RCC 7860 (cell line): ENCODE measurements at places on chromosomes 3 and 15.

- no peak for DNase-seq
Observed at GRCh38 chr15:80176443-80176842, 23.6 kb downstream of the FAH start.

- DNase-seq, result no peak
Observed at GRCh38 chr3:195156286-195156890, 114.6 kb downstream of the XXYLT1 start.

GRCh38 chr3:150635076-150635475, 32.0 kb downstream of the SELENOT start:
- no peak for DNase-seq

- no peak for DNase-seq
Observed at GRCh38 chr3:74053970-74054516, 429.3 kb upstream of the PDZRN3 start.

DNA sequence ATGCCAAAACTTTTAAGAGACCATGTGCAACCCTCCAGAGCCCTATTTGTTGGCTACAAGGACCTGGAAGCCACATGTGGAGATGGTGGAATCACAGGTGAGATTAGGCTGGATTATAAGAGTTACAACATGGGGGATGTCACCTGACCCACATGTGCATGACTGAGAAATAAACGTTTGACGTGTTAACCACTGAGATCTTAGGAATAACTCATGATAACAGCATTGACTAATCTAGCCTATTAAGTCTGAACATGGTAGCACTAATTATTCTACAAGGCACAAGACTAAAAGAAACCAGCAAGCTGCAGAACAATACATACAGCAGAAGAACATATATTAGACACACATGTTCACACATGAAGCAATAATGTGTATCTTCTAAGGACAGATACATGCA, 38.4 kb downstream of the SUCLG2 start:
- no peak for DNase-seq

DNA sequence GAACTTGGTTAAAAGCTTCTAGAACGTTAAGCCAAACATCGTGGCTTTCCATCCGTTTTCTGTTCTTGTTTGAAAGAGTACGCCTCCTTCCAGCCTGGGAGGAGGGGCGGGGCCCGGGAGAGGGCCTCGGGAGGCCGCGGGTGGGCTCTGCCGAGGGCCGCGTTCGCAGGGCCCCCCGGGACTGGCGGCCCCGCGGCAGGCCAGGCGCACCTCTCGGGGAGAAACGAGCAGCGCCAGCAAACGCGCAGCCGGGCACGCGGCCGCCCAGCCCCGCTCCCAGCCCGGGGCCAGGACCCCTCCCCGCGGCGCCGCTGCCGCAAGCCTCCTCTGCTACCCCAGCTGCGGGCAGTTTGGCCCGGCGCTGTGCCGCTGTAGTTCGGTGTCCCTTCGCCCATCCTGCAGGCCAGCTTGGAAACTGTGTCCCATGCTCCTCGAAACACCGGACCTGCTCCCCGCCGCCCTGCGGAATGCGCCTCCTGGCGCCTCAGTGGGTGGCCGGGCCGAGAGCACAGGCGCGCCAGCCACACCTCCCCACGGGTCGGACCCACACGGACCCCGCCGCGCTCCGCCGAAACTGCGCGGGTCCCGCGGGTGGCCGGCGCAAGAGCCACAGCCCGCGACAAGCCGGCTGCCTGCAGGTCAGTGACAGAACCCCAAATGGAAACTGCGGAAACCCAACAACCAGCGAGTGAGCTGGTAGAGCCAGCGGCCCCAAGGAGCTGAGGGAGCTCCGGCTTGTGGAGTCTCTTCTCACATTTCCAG, 2.3 kb downstream of the OCA2 start:
- no peak for DNase-seq

DNA sequence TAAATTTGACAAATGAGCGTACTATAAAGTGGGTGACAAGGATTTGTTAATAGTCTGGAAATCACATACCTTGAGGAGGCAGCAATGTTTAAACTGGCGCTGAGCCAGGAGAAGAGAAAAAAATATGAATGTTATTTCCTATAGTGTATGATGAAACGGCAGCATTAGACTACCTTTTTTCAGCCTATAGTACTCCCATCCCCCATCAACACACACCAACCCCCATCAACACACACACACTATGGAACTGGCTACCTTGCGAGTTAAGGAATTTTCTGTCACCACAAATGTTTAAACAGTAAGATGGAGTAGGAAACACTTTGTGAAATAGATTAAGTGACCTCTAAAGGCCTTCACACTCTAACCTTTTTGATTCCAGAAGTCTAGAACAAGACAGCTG, 46.8 kb upstream of the ZCWPW2 start:
- no peak for DNase-seq

GRCh38 chr15:82150645-82151044, 104.8 kb upstream of the MEX3B start:
- no peak for DNase-seq

GRCh38 chr3:108578064-108578463, 11.2 kb downstream of the CIP2A start:
- DNase-seq, result no peak

- no peak for DNase-seq
Observed at GRCh38 chr3:81696090-81696489, 65.4 kb downstream of the GBE1 start.

- DNase-seq, result no peak
Observed at GRCh38 chr15:93143186-93143585, 54.2 kb upstream of the RGMA start.

GRCh38 chr3:72996121-72996472, 514 bp upstream of the PPP4R2 start:
- DNase-seq, result no peak

DNA sequence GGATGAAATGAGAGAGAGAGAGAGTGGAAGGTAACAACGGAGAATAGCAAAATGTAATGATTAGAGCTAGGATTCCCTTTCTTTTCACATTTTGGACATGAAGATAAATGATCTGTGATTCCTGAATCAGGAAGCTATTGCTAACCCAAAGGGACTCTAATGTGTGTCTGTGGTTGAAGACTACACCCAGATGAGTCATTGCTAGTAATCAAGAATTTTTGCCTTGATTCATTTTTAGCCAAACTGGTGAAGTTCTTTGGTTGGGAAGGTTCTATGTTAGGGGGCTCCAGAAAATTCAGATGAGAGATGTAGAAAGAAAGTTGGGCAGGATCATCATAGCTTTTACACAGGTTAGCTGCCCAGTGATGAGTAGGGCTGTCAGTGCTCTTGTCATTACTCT, 116.4 kb downstream of the DUT start:
- DNase-seq, result no peak

- no peak for DNase-seq
Observed at GRCh38 chr3:15932348-15933300, 134.8 kb upstream of the ANKRD28 start.

GRCh38 chr3:12280357-12280806, 8.5 kb upstream of the PPARG start:
- no peak for DNase-seq

GRCh38 chr3:143001034-143001368, 369 bp upstream of the U2SURP start:
- no peak for DNase-seq

DNA sequence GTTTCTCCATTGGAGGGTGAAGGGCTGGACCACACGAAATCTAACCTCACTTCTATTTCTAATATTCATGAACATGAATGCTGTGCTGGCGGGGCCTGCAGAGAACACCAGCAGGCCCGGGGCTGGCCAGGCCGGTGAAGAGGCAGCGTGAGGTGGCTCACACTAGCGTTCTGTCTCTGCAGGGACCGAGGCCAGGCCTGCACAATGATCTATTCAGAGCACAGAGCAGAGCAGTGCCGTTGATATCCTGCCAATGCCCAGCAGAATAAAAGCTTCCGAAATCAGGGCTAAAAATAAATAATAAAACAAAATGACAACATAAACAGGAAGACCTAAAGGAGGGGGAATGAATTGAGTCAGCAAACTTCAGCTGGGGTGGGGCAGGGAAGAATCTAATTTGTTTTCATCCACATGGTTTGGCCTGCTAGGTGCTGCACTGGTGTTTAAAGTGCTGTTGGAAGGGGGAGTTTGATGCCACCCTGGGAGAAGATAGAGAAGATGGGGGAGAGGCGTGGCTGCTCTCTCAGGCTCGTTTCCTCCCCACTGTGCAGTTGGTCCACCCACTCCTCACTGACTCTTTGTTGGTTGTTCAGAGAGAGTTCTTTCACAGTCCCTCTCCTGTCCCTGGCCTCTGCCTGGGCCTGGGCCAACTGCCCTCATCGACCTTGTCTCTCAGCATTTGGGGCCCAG, 837.1 kb downstream of the AGBL1 start:
- DNase-seq, result no peak

GRCh38 chr15:48800811-48801455, 9.9 kb downstream of the CEP152 start:
- DNase-seq, result no peak

DNA sequence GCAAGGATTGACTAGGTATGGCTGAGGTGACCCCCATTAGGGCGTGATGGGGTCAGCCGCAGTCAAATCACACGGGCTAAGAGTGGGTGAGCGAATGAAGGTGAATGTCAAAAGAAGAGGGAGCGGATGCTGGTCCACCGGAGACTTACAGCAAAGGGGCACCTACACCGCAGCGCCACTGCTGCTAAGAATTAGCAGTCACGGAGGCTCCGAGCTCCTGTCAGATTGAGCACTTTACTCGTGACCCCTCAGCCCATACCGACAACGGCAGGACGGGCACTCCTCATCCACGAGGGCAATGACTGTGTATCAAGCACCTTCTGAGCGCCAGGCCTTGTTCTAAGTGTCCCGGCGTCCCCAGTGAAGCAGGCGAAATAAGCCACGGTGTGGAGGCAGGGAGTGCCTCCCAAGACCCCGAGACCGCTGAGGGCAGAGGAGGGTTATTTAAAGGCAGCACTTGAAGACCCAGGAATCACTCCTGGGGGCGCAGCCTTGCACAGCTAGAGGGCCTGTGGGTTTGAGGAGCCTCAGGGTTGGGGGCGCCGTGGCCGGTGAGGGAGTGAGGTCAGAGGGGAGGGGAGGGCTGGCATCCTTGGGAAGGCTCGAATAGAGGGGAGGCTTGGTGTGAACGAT, 61.6 kb upstream of the GATA2 start:
- DNase-seq, result no peak

- no peak for DNase-seq
Observed at GRCh38 chr3:42790714-42791229, 13.5 kb downstream of the HIGD1A start.

GRCh38 chr3:50261505-50261904, 7.4 kb upstream of the SEMA3B start:
- no peak for DNase-seq

DNA sequence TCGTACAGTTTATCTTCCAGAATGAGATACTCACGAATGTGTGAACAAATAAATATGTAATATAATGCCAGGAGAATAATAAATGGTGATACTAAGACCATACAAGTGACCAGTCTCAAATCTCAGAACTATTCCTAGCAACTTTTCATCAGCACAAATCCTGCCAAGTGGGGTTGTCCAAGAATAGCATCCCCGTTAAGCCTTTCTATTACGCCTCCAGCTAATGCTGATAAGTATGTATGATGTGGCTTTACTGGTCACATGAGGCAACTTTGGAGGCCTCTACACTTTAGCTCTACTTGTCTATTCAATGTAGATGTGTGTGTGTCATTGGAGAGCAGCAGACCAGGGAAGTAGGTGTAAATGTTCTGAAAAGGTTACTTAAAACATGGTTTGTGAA, 129.5 kb downstream of the KCNMB2 start:
- no peak for DNase-seq

- DNase-seq, result no peak
Observed at GRCh38 chr3:81726735-81727134, 34.7 kb downstream of the GBE1 start.

DNA sequence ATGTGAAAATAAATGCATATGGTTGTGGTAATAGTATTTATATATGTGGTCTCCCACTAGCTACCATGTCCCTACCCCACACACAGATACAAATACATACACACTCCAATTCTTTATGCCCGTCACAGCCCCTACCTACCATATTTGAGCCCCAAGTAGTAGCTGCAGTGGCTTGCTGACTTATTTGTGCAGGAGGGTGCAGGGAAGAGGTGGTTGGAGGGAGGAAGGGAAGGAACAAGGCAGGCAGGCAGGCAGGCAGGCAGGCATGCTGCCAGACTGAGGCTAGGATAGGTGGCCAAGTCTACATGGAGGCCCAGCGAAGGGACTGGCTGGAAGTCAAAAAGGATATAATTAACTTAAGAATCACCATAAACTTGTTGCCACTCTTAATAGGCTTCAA, 82.9 kb downstream of the SCN11A start:
- DNase-seq, result no peak

- no peak for DNase-seq
Observed at GRCh38 chr3:177350121-177350520, 152.8 kb upstream of the TBL1XR1 start.

- no peak for DNase-seq
Observed at GRCh38 chr3:20478436-20478835, 292.4 kb upstream of the SGO1 start.

DNA sequence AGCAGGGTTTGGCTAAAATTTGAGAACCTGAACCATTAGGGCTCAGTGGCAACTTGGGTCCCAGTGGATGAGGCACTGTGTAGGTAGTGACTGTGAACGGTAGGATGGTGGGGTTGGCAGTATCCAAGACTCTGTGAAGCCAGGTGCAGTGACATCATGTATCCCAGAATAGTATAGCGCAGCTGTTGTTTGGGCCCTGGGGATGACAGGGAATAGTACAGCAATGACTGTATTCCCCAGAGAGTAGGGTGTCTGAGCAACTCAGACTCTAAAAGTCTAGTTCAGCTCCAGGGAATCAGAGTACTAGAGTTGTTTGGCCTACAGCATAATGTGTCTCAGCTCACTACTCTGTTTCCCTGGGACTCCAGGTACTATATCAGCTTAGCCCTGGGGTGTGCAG, 20.7 kb upstream of the PPP2R3A start:
- DNase-seq, result no peak

DNA sequence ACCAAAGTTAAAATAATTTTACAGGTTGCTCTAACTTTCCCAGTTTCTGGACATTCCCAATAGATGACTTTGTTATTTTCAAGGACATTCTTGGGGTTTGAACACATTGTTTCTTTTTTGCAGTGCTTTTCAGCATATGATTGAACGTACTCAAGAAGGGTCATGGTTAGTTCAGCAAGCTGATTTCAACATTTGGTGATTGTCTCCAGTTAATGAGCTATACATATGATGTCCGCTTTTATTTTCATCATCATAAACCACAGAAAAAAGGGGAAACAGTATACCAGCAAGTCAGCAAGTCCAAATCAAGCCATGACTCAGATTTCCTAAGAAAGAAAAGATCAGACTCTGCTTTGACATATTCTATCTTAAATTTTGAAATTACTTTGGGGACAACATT, 69.4 kb downstream of the B3GALNT1 start:
- DNase-seq, result no peak

DNA sequence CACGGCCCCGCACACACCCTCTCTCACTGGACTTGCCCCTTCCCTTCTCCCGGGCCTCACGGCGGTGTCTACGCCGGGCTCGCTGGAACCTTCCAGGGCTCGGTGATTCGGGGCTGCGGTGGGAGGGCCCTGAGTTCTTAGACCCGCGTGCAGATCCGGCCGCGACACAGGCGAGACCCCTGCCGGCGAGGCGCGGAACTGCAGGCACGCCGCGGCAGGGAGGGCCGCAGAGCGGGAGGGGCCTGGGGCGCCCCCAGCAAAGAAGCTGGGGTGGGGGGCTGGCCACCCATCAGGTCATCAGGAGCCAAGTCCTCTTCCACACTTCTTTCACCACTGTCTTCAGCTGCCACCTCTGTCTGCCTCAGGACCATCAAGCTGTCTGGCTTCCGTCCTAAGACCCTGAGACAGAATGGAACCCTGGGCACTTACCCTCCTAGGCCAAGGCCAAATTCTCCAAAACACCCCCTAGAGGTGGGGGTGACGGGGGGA, 164.5 kb downstream of the XXYLT1 start:
- DNase-seq, result peak; percentile 12
